Immature natural killer cell (primary cell): ENCODE measurements at places on chromosomes 12 and 14. TPM values are rescaled to one million over a fixed set of nuclear protein-coding genes. Genes with fewer than 3 reads are reported as not detected.
A peak's percentile ranks its signal among the peaks of the same experiment; 100 is the strongest.

DNA sequence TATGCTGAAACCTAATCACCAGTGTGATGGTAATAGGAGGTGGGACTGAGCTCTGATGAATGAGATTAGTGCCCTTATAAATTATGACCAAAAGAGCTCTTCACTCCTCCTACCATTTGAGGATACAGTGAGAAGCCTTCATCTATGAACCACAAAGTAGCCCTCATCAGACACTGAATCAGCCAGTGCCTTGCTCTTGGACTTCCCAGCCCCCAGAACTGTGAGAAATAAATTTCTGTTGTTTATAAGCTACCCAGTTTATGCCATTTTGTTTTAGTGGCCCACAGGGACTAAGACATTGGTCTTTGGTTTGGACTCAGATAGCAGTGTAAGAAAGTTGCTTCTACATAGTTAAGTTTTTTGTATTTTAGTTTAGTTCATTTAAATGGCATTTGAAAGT lies 32.9 kb downstream of the ABHD12B start:
- no peak for DNase-seq

- no peak for DNase-seq
These were observed 33.6 kb downstream of the CMKLR1 start for GRCh38 chr12:108305520-108305919.

DNA sequence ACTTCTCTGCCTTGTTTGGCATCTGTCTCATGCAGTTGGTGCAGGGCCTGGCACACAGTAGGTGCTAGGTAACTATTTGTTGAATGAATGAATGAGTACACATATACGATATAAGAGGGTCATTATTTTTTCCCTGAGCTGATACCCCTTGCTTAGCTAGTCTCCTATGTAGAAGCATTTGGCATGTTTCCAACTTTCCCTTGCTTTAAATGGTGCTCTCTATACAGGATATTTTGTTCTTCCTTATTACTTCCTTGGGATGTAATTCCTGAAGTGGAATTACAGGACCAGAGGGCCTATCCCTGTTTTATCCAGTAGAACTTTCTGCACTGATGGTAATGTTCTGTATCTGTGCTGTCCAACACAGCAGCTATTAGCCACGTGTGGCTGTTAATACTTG lies 250.1 kb upstream of the PWP1 start:
- DNase-seq = no peak

GRCh38 chr12:108484431-108484830 lies 30.6 kb upstream of the FICD start:
- no peak for DNase-seq

DNA sequence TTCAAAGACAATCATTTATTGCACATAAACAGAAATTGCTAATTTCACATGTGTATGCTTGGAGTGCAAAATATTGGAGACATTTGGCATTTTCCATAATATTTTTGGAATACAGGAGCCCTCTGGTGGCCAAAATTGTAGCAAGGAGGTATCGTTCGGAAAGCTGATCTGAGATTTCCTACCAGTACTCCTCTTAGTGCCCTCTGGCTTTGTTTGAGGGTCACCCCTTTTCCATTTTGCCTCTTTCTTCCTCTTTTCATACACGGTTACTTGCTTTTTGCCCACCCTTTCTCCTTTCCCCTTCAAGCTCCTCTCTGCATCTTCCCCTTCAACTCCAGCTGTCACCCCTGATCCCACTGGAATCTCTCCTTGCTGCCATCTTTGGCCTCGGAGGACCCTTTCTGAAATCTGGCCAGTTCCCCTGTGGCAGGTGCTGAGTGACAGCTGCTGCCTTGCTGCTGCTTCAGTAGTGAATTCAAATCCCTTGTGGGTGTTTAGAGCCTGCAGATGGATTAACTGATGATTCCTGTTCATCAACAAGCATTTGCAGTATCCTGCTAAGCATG lies 164.6 kb upstream of the PARP11 start:
- DNase-seq = no peak

- DNase-seq = peak; percentile 90
These were observed 6.3 kb downstream of the TNFRSF1A start for GRCh38 chr12:6335451-6336078.

DNA sequence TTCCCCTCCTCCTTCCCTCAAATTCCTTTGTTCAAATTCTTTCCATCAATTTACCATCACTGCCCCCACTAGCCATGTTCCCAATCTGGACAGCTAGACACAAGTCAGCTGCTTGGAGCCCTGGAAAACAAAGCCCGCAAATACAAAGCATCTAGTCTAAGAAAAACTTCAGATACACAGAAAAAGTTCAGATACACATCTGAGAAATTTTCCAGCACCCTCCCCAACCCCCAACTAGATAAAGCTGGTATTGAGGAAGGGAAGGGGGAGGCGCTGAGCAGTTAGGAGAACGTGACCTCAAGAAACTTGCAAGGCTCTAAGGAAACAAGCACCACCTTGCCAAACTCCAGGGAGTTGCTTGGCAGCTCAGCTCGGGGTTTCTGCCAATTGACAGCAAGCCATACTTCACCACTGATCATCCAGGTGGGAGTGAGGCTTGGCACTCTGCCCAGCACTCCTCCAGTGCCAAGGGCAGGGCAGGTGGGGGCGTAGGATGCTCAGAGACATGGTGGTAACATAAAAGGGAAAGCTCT lies 5.1 kb upstream of the CNIH1 start:
- no peak for DNase-seq

DNA sequence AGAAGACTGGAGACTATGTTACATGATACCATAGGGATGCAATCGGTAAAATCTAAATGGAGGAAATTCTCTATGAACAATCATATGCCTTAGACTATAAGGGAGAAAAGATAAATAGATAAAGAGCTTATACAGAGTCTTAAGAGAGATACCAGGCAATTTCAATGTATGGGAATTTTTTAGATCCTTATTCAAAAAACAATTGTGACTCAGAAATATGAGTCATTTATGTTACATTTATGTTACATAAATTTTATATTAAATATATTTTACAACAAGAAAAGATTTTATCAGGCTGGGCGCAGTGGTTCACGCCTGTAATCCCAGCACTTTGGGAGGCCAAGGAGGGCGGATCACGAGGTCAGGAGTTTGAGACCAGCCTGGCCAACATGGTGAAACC lies 36.5 kb upstream of the PSMA6 start:
- DNase-seq = no peak

DNA sequence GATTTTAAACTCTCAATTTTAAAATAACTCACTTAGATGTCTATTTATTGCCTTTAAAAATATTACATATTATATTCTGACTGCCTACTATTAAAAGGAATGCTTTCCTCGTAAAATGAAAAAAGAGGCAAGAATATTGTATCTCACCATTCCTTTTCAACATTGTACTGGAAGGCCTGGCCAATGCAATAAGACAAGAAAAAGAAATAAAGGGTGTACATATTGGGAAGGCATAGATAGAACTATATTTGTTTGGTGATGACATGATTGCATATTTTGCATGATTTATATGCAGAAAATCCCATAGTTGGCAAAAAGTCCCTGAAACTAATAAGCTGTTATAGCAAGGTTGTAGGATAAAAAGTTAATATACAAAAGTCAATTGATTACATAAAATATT lies 474.6 kb upstream of the ATP2B1 start:
- DNase-seq = no peak

- no peak for DNase-seq
These were observed 63.0 kb upstream of the TCL1A start for GRCh38 chr14:95776798-95777534.

GRCh38 chr12:79327465-79327864 lies 363.3 kb downstream of the PAWR start:
- DNase-seq = no peak

- DNase-seq = no peak
These were observed 78.3 kb upstream of the PSMA6 start for GRCh38 chr14:35213869-35214387.

- DNase-seq = no peak
These were observed 23.2 kb downstream of the HSPB8 start for GRCh38 chr12:119201789-119202543.

GRCh38 chr12:101298426-101298825 lies 18.5 kb downstream of the UTP20 start:
- DNase-seq = no peak

GRCh38 chr14:100629696-100630095 lies 42.5 kb upstream of the BEGAIN start:
- no peak for DNase-seq

DNA sequence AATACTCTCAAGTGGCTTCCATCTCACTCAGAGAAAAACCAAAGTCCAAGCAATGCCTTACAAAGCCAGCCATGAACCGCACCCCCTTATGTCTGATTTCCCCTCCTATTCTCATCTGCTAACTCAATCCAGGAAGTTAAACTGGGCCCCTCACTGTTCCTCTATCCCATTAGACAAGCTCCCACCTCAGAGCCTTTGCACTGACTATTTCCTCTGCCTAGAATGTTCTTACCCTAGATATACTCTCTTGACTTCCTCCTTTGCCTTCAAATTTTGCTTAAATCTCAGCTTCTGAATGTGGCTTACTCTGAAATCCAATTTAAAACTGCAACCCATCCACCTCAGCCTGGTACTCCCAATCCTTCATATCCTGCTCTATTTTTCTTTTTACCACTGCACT lies 257.0 kb upstream of the USP15 start:
- no peak for DNase-seq

DNA sequence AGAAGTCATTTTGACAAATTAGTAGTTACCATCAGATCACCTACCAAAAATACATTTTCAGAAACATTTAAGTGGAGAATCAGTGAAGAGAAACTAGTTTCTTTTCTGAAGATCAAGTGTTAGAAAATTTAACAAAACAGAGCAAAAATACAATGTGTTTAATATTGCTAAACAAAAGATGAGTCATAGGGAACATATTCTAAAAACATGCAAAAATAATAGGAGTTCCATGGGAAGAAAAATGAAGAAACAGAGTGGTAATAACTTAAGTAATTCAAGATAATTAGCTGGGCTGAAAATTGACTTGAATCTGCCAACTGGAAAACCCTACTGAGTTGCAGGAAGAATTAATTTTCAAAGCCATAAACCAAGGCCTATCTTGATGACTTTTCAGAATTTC lies 111.5 kb upstream of the KITLG start:
- DNase-seq = no peak

DNA sequence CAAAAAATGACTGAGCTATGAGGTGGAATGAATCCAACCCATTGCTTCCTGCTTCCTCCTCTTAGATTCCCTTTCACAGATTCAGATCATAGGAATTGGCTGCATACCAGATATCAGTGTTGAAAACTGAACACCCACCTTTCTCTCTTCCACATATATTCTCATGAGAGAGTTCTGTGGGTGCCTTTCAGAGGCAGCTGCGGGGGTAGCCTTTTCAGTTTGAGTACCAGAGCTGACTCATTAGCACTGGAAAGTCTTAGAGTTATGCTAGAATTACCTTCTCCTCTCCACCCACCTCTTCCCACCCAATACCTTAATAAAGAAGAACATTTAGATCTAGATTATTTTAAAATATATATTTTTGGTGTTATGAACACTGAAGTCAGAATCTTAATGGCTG lies 495.4 kb upstream of the SEL1L start:
- DNase-seq = no peak

GRCh38 chr12:66154776-66155175 lies 15.0 kb downstream of the TMBIM4 start:
- DNase-seq = no peak

GRCh38 chr14:98514016-98514415 lies 758.0 kb downstream of the BCL11B start:
- no peak for DNase-seq

DNA sequence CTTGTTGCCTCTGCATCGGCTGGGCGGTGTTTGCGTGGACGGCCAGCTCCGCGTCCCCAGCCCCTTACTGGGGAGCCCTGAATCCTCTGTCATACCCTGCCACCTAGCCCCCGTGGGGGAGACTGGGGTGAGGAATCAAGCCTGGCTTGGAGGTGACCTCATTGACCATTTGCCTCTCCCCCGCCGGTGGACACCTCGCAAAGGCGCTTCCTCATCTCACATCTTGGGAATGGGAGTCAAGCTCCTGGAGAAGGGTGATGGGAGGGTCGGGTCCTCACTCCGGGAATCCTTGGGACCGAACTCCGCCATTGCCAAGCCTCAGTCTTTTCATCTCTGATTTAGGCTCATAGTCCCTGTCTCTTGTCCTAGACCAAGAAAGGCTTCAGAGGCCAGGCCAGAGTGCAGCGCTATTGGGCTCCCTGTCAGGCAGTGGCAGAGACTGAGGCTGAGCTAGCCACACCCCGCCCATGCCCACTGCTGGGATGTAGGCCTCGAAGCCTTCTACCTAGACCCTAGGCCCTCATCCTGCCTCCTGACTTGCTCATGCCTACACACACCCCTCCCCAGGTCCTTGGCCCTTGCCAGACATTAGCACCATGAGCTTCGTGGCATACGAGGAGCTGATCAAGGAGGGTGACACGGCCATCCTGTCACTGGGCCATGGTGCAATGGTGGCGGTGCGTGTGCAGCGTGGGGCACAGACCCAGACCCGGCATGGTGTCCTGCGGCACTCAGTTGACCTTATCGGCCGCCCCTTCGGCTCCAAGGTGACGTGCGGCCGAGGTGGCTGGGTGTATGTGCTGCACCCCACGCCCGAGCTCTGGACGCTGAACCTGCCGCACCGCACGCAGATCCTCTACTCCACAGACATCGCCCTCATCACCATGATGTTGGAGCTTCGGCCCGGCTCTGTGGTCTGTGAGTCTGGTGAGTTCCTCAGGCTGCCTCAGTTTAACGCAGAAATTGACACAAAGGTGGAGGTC lies 678 bp downstream of the TRMT61A start:
- DNase-seq = no peak

- no peak for DNase-seq
These were observed 11.6 kb downstream of the BMAL2 start for GRCh38 chr12:27344246-27344645.

DNA sequence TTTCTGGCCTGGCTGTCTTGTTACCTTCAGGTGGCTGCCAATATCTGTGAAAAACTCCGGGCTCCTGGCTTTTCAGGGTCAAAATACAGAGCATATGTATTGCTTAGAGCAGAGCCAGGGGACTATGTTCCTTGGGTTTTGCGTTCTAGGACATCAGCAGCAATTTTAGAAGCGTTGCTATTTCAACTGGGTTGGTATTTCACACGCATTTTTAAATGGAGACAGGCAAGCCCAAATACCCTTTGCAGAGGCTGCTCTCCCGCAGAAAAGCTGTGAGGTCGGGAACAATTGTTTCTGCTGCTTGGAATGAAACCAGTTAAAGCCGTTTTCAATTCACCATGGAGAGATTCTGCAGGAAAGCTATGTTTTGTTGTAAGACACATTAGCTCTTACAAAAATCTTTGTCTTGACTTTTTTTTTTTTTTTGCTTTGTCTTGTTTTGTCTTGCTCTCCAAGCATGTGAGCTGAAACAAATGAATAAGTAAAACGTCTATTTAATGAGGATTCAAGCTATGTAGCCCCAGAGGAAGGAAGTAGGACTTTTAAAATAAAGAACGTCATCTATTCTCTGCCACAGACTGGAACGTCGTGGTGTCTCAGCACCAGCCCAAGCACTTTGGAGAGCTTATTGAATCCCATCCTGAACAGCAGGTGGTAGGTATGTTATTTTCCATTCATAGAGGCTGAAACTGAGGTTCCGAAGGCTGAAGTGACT lies 181.0 kb upstream of the TBX3 start:
- DNase-seq = no peak

SLC6A13 gene
- 0.16 TPM for polyA plus RNA-seq

SSPN gene
- polyA plus RNA-seq = not detected

MSI1 gene
- not detected for polyA plus RNA-seq

ZC3H10 gene
- 4.2 TPM for polyA plus RNA-seq

EPS8 gene
- 2.0 TPM for polyA plus RNA-seq

IGF1 gene
- not detected for polyA plus RNA-seq

BTBD6 gene
- polyA plus RNA-seq = 13.3 TPM

SPPL3 gene
- polyA plus RNA-seq = 18.8 TPM

AHNAK2 gene
- polyA plus RNA-seq = not detected

INSM2 gene
- polyA plus RNA-seq = not detected

CHGA gene
- polyA plus RNA-seq = not detected

EML1 gene
- polyA plus RNA-seq = not detected
